ENCODE measurements at places on chromosomes 6 and 20.

GRCh38 chr6:53744321-53744720 is 50.5 kb upstream of the LRRC1 start:
- no peaks in the 10 kb centered on the region for H3K36me3 ChIP-seq
- peaks cover 10% of the 10 kb centered on the region for H3K4me1 ChIP-seq
- no peak overlapping the region for H3K27ac ChIP-seq
- H3K4me3 ChIP-seq: no peak overlapping the region
- H3K27me3 ChIP-seq: peaks cover 8% of the 10 kb centered on the region

DNA sequence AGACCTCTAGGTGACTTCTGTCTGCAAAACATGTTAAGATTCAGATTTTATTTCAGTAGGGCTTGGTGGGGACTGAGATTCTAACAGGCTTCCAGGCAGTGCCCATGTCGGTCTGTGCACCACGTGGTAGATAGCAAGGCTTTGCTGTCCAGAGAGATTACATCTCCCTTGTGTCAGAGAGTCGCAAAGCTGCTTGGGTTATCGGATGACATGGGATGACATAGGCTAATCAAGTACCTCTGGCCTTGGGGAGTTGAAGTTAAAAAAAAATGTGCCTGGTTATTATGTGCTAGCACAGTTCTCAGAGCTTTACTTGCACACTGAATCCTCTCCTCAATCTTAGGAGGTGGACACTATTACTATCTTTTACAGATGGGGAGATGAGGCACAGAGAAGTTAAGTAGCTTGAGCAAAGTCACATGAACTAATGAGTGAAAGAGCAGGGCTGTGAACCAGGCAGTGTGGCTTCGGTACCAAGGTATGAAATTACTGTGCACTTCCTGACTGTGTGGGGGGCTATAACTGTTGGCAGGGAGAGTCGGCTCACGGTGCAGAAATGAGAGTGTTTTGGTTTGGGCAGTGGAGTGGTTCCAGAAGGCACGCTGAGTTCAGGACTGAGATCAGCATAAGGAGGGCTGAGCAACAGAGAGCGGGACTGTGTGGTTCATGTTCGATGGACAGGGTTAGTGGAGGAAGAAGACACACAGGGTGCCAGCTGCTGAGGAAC is 41.1 kb downstream of the FARS2 start:
- no peak for DNase-seq
- no peaks in the 10 kb centered on the region for H3K36me3 ChIP-seq
- peak overlapping the region; percentile 42 for H3K4me3 ChIP-seq
- no peaks in the 10 kb centered on the region for H3K27me3 ChIP-seq
- H3K4me1 ChIP-seq: peaks cover 17% of the 10 kb centered on the region

- H3K27me3 ChIP-seq: no peaks in the 10 kb centered on the region
- peaks cover 4% of the 10 kb centered on the region for H3K4me1 ChIP-seq
- no peak for DNase-seq
These were observed 50.2 kb upstream of the SENP6 start for GRCh38 chr6:75551367-75551952.

DNA sequence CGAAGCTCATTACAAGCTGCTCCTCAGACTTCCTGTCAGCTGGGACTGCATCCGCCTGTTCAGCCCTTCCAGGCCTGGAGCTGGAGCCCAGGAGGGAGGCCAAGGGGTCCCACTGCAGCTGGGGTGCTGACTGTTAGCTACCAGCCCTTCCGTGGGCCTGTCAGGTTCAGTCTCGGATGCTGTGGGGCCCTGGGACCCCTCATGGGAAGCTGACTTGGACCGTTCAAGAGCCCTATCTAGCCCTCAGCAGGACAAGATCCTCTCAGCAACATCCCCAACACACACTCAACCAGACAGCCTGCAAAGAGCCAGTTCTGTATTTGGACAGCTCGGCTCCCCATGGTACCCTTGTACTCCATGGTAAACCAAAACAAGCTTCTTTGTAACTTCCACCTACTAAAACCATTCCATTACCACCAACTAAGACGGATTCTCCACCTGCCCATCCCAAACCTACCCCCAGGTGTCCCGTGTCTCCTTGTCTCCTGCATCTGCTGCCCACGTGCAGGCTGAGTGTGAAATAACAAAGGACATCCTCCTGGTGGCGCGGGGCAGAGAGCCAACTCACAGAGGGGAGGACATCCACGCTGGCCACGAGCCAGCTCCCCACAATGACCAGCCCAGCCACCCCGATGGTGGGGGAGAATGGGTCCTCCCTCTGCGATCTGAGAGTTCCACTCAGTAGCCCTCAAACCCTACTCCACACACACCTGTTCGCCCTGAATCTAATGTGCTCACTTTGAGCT is 111.2 kb downstream of the TAF4 start:
- H3K27me3 ChIP-seq: peaks cover 11% of the 10 kb centered on the region
- H3K36me3 ChIP-seq: no peaks in the 10 kb centered on the region
- H3K4me3 ChIP-seq: no peak overlapping the region
- H3K4me1 ChIP-seq: no peaks in the 10 kb centered on the region
- H3K27ac ChIP-seq: no peak overlapping the region
- DNase-seq: no peak

GRCh38 chr20:60695226-60696000 is 556.6 kb upstream of the CDH4 start:
- no peak overlapping the region for H3K27ac ChIP-seq
- no peak for DNase-seq
- H3K27me3 ChIP-seq: no peaks in the 10 kb centered on the region

GRCh38 chr20:62671765-62672164 is 29.5 kb downstream of the SLCO4A1 start:
- H3K27me3 ChIP-seq: no peaks in the 10 kb centered on the region
- no peak for DNase-seq
- no peak overlapping the region for H3K4me3 ChIP-seq
- H3K27ac ChIP-seq: no peak overlapping the region

GRCh38 chr6:27163834-27164233 is 83.7 kb upstream of the PRSS16 start:
- H3K4me1 ChIP-seq: peaks cover 8% of the 10 kb centered on the region
- H3K36me3 ChIP-seq: no peaks in the 10 kb centered on the region
- H3K27me3 ChIP-seq: peaks cover 4% of the 10 kb centered on the region

DNA sequence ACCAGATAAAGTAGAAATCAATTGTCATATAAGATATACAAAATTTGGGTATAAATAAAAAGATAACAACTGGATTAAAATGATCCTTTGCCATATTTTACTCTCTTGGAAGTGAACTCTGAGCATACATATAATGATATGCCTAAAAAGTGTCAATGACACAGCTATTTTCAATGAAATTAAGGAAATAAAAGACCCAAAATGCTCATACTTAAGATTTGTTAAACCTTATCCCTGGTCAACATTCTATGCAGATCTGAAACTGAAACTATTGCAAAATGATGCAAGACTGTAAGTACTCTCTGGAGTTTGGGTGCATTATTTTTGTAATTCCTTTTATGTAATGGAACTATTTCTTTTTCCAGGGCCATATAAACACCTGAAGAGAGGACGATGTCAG is 119.0 kb upstream of the SGK1 start:
- peak overlapping the region; percentile 58 for H3K4me3 ChIP-seq
- peaks cover 2% of the 10 kb centered on the region for H3K36me3 ChIP-seq
- no peak for DNase-seq
- H3K27ac ChIP-seq: peak overlapping the region; percentile 88

GRCh38 chr20:49288250-49288751 is 10.4 kb upstream of the ZNFX1 start:
- H3K27me3 ChIP-seq: no peaks in the 10 kb centered on the region
- H3K36me3 ChIP-seq: peaks cover 94% of the 10 kb centered on the region
- peaks cover 41% of the 10 kb centered on the region for H3K4me1 ChIP-seq

DNA sequence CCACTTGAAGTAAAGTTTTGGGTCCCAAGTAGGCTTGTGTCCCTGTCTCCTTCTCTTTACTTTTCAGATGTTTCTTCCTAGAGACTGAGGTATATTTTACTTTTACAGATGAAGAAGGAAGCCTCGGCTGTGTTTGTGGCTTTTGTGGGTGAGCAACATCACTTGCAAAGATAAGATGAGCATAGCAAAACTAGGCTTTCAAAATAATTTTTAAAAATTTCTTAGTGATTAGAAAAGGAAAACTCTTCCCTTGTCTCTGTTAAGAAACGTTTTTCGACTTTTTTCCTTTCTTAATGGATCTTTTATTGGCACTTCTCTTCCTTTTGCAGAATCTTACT is 7.6 kb downstream of the PTPN1 start:
- peak overlapping the region; percentile 89 for H3K27ac ChIP-seq
- H3K27me3 ChIP-seq: no peaks in the 10 kb centered on the region
- peaks cover 81% of the 10 kb centered on the region for H3K4me1 ChIP-seq
- H3K4me3 ChIP-seq: peak overlapping the region; percentile 78
- peaks cover 38% of the 10 kb centered on the region for H3K36me3 ChIP-seq
